ENCODE measurements at places on chromosomes 7 and 10. TPM values are rescaled to one million over a fixed set of nuclear protein-coding genes. Genes with fewer than 3 reads are reported as not detected.

The HOXA6 gene
- 0.96 TPM for total RNA-seq

The TEX47 gene
- total RNA-seq = not detected

The TACC2 gene
- 21.8 TPM for total RNA-seq

The C10orf67 gene
- total RNA-seq = 0.14 TPM

The TSPAN12 gene
- total RNA-seq = 45.3 TPM

The KLF6 gene
- total RNA-seq = 40.2 TPM

The PARG gene
- total RNA-seq = 19.5 TPM

The TBX20 gene
- not detected for total RNA-seq

The NME8 gene
- total RNA-seq = not detected

The ITPRID1 gene
- not detected for total RNA-seq

The GPRIN2 gene
- 6.3 TPM for total RNA-seq

The ITIH2 gene
- total RNA-seq = not detected

The SPDYE5 gene
- total RNA-seq = not detected

The ELAPOR2 gene
- total RNA-seq = 0.98 TPM

The ATP5MK gene
- 242 TPM for total RNA-seq

The LLCFC1 gene
- total RNA-seq = not detected

The RBM20 gene
- total RNA-seq = 7.7 TPM

The TFR2 gene
- 0.27 TPM for total RNA-seq

The CRTAC1 gene
- total RNA-seq = not detected

The AKR1D1 gene
- not detected for total RNA-seq

The SERPINE1 gene
- total RNA-seq = 42.4 TPM

The ZNF117 gene
- 0.81 TPM for total RNA-seq

The DKK1 gene
- 8.6 TPM for total RNA-seq

The ADAM12 gene
- 14.0 TPM for total RNA-seq

The GPR85 gene
- total RNA-seq = not detected

The UCN3 gene
- total RNA-seq = not detected

The ELN gene
- not detected for total RNA-seq

The LRRC18 gene
- not detected for total RNA-seq
